ENCODE measurements at places on chromosomes 11 and 22.

DNA sequence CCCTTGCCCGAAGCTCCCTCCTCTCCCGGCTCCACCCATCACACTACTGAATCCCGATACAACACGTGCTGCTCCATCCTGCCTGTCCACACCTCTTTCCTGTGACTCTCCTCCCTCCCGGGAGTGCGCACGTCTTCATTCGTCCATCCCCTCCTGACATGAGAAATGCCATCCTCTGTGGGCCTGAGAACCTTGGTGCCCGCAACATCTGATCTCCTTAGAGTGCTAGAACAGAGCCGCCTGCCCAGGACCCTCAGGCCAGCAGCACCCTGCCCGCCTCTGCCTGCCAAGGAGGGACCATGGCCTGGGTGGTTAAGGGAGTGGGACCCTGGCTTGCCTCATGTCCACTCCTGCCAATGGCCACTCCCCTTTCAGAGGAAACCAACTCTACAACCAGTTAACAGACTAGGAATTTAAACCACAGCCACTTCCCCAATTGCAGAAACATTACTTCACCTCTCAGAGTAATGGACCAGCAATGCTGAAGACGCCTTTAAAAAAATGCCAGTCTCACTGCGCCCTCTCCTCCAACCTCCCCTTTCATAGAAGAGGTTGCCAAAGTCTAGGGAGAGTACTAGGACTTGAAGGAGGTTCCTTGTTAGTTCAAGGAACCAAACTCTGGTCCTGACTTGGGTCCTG is 466.3 kb downstream of the OPCML start:
- no peak overlapping the region for H3K4me3 ChIP-seq
- no peak for DNase-seq
- no peak overlapping the region for H3K27ac ChIP-seq
- peaks cover 5% of the 10 kb centered on the region for H3K4me1 ChIP-seq

- no peaks in the 10 kb centered on the region for H3K36me3 ChIP-seq
- peaks cover 23% of the 10 kb centered on the region for H3K27me3 ChIP-seq
- no peak overlapping the region for H3K4me3 ChIP-seq
- H3K4me1 ChIP-seq, result peaks cover 5% of the 10 kb centered on the region
- DNase-seq, result no peak
- H3K27ac ChIP-seq, result no peak overlapping the region
These were observed 4.0 kb downstream of the PLXNB2 start for GRCh38 chr22:50303515-50303847.

DNA sequence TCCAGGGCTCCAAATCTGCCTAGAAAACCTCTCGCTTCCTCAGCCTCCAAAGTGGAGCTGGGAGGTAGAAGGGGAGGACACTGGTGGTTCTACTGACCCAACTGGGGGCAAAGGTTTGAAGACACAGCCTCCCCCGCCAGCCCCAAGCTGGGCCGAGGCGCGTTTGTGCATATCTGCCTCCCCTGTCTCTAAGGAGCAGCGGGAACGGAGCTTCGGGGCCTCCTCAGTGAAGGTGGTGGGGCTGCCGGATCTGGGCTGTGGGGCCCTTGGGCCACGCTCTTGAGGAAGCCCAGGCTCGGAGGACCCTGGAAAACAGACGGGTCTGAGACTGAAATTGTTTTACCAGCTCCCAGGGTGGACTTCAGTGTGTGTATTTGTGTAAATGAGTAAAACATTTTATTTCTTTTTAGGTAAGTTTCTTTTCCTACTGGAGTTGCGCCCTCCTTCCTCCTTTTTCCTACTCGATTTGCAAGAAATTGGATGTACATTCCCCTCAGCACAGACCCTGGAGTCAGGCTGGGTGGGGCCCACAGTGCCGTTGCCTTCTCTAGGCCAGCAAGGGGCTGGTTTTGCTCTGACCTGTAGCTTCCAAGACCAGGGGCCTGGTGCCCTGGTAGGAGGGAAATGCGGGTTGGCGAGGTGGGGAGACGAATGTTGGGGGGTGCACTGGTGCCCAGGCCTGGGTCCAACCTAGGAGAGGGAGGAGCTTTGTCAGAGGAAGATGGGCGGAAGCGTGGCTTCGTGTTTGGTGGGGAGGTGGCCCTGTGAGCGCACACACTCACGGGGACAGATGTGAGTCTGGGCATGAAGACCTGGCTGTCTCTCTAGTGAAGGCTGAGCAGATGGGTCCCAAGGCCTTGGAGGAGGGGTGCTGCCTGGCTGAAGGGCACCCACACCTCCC is 50.6 kb downstream of the ST14 start:
- H3K36me3 ChIP-seq, result peaks cover 1% of the 10 kb centered on the region
- no peak for DNase-seq
- no peaks in the 10 kb centered on the region for H3K4me1 ChIP-seq

DNA sequence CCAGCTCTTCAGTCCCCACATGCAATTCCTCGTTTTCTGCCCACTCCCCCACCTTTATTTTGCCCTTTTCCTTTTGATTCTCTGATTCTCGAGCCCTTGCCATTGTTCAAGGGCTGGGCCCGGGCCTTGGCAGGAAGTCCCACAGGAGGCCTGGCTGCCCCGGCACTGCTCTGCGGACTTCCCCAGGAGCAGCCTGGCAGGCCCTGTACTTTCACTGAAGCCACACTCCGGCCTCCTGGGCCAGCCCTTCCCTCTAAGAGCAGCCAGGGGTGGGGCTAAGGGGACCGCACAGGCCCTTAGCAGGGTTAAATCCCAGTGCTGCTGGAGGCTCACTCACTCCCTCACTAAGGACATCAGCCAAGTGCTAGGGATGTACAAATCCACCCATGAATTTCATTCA is 4.1 kb downstream of the LRRC32 start:
- peaks cover 4% of the 10 kb centered on the region for H3K36me3 ChIP-seq
- H3K27ac ChIP-seq, result no peak overlapping the region
- no peak for DNase-seq
- H3K4me1 ChIP-seq, result peaks cover 26% of the 10 kb centered on the region
- H3K4me3 ChIP-seq, result no peak overlapping the region

GRCh38 chr11:43576803-43577521 is 103.6 kb upstream of the HSD17B12 start:
- no peak overlapping the region for H3K4me3 ChIP-seq
- peaks cover 5% of the 10 kb centered on the region for H3K36me3 ChIP-seq
- H3K27ac ChIP-seq, result no peak overlapping the region
- no peak for DNase-seq
